ENCODE measurements at places on chromosomes 1 and 21. TPM values are rescaled to one million over a fixed set of nuclear protein-coding genes. Genes with fewer than 3 reads are reported as not detected.

Gene MLLT11
- polyA plus RNA-seq: 6.7 TPM

Gene CRYZL1
- polyA plus RNA-seq: 26.3 TPM

Gene FAM110D
- not detected for polyA plus RNA-seq

Gene OR2T27
- not detected for polyA plus RNA-seq

Gene SMG7
- 29.2 TPM for polyA plus RNA-seq

Gene CAMSAP2
- polyA plus RNA-seq: 1.7 TPM

Gene TTLL7
- not detected for polyA plus RNA-seq

Gene SHC1
- 24.4 TPM for polyA plus RNA-seq

Gene NPHS2
- polyA plus RNA-seq: not detected

Gene FGR
- 3.3 TPM for polyA plus RNA-seq

Gene BATF3
- polyA plus RNA-seq: 0.47 TPM

Gene FCGR3A
- polyA plus RNA-seq: 33.2 TPM

Gene DNALI1
- polyA plus RNA-seq: not detected

Gene KRTAP10-11
- polyA plus RNA-seq: not detected

Gene PPT1
- 267 TPM for polyA plus RNA-seq

Gene LAMTOR5
- polyA plus RNA-seq: 192 TPM

Gene SLC25A34
- polyA plus RNA-seq: 0.13 TPM

Gene FPGT
- 5.5 TPM for polyA plus RNA-seq

Gene EDARADD
- polyA plus RNA-seq: 2.5 TPM

Gene RAB42
- polyA plus RNA-seq: not detected

Gene GREM2
- polyA plus RNA-seq: not detected

Gene PTPN14
- polyA plus RNA-seq: 0.04 TPM

Gene AKR7A3
- 0.08 TPM for polyA plus RNA-seq

Gene ATP6V1G3
- polyA plus RNA-seq: not detected

Gene CNR2
- polyA plus RNA-seq: 3.2 TPM

Gene TAS1R3
- polyA plus RNA-seq: 0.10 TPM

Gene ALG6
- polyA plus RNA-seq: 16.3 TPM

Gene C8B
- polyA plus RNA-seq: not detected

Gene CD48
- polyA plus RNA-seq: 186 TPM

Gene PODN
- polyA plus RNA-seq: 0.35 TPM

Gene COL9A2
- polyA plus RNA-seq: 0.76 TPM

Gene TEKT2
- not detected for polyA plus RNA-seq

Gene LEMD1
- polyA plus RNA-seq: not detected

Gene EXO1
- 0.42 TPM for polyA plus RNA-seq

Gene NTNG1
- polyA plus RNA-seq: not detected

Gene PTGFR
- not detected for polyA plus RNA-seq

Gene LAPTM5
- polyA plus RNA-seq: 602 TPM

Gene JAM2
- not detected for polyA plus RNA-seq

Gene CD1B
- polyA plus RNA-seq: not detected

Gene GBP1
- polyA plus RNA-seq: 44.7 TPM

Gene CHI3L1
- not detected for polyA plus RNA-seq

Gene SCCPDH
- 36.8 TPM for polyA plus RNA-seq

Gene BEST4
- 0.29 TPM for polyA plus RNA-seq

Gene RAB7B
- not detected for polyA plus RNA-seq

Gene UBASH3A
- polyA plus RNA-seq: 32.8 TPM

Gene MINDY1
- 2.7 TPM for polyA plus RNA-seq

Gene RUNX1
- polyA plus RNA-seq: 22.6 TPM

Gene SPRR2E
- polyA plus RNA-seq: not detected

Gene ELAPOR1
- polyA plus RNA-seq: 6.7 TPM

Gene VAV3
- polyA plus RNA-seq: 2.9 TPM

Gene SHE
- not detected for polyA plus RNA-seq

Gene MATN1
- polyA plus RNA-seq: not detected

Gene WNT3A
- polyA plus RNA-seq: not detected

All from naive thymus-derived CD8-positive, alpha-beta T cell (primary cell).